ENCODE measurements at places on chromosomes 5 and 9.

DNA sequence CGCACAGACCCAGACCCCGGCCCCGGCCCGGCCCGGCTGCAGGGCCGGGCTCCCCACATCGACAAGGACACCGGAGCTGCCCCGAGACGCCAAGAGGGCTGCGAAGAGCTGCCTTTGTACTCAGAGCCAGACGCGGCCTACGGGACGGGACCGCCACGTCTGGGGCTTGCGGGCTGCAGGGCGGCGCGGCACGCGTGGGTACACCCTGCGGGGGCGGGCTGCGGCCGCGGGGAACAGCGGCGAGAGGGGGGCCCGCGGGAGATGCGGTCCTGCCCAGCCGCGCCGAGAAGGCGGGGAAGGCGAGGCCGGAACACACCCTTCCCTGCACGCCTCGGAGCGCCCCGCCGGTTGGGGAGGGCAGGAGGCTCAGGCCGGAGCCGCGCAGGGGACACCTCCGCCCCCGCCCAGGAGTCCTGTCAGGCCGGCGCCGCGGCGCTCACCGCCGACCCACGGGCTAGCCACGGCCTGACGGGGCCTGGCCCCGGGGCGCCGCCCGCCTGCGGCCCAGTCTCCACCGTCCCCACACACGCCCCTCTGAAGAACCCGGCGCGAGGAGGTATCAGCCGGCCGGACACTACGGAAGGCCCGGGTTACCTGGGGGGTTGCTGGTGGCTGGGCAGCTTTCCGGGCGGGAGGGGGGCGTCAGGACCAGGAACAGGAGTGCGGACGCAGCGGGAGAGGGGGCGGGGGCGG is 478 bp downstream of the RAB14 start:
- DNase-seq: peak; percentile 13

- DNase-seq: no peak
Measured at GRCh38 chr9:126424511-126424910, 97.9 kb downstream of the MVB12B start.

DNA sequence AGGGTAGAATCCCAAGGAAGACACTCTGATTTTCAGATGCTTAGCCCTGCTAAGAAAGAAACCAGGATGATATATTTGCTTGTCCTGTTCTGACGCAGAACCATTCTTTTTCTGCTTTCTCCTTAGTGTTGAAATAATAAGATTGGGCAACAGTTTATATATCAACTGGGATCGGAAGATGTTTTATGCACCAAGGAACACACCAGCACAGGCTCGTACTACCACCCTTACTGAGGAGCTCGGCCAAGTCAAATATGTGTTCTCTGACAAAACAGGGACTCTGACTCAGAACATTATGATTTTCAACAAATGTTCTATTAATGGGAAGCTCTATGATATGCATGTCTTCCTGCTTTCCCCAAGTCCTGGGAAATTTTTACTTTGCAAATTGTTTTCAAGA is 19.0 kb upstream of the RUSC2 start:
- no peak for DNase-seq

DNA sequence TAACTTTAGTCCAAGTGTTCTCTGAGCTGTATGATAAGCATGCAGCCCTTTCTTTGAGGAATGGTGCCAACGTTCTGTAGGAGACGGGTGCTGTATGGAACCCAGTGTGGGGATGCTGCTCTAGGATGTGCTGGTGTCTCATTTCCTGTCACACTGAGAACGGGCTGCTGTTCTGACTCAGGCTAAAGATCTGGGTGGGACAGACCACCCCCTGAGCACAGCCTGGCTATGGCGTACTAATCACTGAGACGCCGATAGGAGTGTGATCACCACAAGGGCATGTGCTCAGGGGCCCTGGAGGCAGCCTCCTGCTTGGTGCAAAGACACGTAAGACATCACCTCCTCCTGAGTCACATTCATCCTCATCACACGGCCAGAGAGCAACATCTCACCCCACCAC is 240.4 kb downstream of the IRX2 start:
- no peak for DNase-seq

GRCh38 chr9:134880484-134881312 is at the start of gene FCN2:
Gene FCN2 (plus strand): TSS chr9:134880810. CDS start chr9:134880822, 12 bp downstream.
- no peak for DNase-seq

DNA sequence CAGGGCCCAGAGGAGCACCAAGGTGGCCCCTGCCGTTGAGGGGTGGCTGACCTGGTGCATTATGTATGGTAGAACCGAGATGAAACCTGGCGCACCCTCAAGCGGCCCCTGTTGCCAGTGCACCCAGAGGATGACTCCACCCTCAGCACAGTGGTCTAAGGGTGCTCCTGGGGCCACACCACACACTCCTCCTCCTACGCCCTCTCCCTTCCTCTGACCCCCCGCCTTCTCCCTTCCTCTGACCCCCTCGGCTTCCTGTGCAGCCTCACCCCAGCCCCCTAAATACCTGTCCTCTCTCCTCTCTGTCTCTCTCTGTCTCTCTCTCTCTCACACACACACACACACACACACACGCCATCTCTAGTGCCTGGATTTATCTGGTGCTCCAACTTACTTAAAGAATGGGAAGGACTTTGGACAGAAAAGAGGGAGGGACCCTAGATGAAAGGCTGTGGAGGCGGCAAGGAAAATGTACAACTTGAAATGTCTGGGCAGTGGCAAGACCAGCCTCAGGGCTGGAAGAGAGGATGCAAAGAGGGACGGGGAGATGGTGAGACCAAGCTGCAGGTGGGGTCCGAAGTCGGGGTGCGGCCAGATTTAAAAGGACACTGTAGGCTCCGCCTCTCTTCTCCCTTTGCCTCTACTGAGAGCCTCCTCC is 18.2 kb upstream of the SLC30A5 start:
- no peak for DNase-seq

- DNase-seq: no peak
Measured at GRCh38 chr5:61167382-61167781, 5.1 kb upstream of the SMIM15 start.

GRCh38 chr5:10623305-10623910 is 59.5 kb downstream of the ANKRD33B start:
- no peak for DNase-seq

DNA sequence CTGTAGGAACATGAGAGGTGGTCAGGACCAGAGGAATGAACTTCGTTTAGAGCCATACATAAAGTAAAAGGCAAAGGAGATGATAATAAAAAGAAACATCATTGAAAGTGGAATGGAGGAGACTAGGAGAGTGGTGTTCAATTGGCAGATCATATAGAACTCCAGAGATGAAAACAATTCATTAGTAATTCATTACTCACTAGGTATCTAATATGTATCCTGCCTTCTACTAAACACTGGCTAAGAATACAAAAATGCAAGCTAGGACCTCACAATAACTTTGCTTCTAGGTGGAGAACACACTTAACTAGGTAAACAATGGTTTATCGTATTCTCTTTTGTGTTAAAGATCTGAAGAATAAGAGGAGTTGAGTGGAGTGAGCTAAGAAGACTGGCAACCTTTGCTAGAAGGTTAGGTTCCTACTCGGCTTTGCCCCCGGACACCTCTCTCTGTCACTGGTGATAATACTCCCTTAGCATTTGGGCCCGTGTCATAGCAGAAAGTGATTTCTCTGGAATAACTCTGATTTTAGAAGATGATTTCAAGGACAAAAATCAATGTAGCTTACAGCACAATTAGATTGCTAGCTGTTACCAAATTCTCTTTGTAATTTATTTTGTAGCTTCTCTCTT is 88.6 kb upstream of the IFNE start:
- no peak for DNase-seq

DNA sequence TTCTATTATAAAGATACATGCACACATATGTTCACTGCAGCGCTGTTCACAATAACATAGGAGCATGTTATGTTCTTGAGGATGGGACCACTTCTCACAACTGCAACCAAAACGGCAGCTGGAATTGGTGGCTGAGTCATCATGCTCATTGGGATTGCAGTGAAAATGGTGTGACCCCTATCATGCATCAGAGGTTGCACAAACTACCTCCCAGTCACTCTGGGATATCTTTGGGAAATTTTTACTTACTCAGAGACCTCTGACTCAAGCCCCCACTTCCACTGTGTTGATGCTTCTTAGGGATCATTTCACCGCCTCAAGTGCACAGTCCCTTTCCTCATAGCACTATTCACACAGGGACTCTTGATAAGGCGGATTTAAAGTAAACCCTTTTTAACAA is 474.1 kb downstream of the BNC2 start:
- DNase-seq: no peak

DNA sequence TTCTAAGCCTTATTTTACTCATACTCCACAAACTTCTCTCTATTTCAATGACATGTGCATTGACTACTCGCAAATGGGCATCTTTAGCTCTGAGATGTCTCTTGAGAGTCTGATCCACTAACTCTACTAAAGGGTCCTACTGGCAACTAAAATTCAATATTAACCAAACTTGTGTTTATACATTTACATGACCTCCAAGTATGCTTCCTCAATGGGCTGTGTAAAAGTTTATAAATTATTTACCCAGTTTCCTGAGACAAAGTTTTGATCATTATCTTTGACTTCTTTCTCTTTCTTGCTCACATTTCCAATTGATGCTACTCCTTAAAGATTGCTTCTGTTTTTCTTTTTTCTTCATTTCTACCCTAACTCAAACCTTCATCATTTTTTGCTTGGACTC is 510.1 kb upstream of the DAB2 start:
- DNase-seq: no peak

GRCh38 chr9:121286688-121286972 is 18.7 kb downstream of the GSN start:
- no peak for DNase-seq

GRCh38 chr5:9419794-9420193 is 126.1 kb downstream of the SEMA5A start:
- DNase-seq: no peak

- no peak for DNase-seq
Measured at GRCh38 chr5:76521240-76521758, 101.9 kb downstream of the F2RL2 start.

DNA sequence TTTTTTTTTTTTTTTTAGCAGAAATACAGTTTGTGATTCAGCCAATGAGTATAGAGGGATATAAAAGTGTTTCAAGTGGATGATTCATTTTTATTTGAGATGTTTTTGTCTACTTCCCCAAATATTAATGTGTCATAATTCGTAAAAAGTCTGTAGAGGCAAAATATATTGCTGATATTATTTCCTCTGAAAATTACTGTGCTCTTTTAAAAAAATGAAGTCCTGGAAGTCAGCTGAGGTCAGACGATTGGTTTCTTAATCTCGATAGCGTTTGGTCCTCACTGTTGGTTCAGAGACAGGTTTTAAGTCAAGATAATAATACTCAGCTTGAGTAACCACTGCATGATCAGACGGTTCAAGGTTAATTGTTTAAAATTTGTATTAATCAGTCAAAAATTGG is 19.5 kb downstream of the IL9 start:
- no peak for DNase-seq

DNA sequence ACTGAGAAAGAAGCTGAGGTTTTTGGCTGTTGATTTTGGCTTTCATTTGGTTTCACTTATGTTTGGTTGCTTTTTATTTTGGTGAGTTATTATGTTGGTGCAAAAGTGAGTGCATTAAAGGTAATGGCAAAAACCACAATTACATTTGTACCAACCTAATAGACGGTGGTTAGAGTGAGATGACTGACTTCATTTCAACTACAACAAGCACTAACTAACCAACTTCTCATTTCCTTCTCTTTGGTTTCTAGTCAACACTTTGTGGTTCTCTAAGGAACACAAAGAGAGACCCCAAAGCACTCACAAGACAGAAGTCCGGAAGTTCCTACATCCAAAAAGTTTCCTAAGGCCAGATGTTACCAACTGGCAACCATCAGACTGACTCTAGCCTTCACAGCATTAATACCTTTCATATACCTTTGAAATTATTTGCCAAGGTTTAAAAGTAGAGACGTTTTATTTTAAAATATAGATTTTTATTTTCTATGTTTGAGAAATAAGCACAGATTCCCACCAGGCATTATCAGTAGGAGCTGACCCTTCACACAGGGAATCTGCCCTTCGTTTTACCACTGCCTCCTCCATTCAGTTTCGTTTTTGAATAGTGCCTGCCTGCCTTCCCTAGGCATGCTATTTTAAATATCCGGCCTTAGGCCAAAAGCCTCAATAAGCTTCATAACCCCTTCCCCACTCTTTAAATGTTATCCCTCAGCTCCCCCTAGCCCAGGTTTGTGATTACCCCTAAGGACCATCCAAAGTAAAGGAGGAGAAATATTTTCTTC is 301.1 kb upstream of the PTGER4 start:
- DNase-seq: no peak

GRCh38 chr9:130962418-130963316 is 23.6 kb upstream of the FIBCD1 start:
- no peak for DNase-seq

GRCh38 chr5:169433221-169433651 is 132.3 kb upstream of the SLIT3 start:
- no peak for DNase-seq

GRCh38 chr5:97425511-97425910 is 242.5 kb upstream of the RIOK2 start:
- DNase-seq: no peak

DNA sequence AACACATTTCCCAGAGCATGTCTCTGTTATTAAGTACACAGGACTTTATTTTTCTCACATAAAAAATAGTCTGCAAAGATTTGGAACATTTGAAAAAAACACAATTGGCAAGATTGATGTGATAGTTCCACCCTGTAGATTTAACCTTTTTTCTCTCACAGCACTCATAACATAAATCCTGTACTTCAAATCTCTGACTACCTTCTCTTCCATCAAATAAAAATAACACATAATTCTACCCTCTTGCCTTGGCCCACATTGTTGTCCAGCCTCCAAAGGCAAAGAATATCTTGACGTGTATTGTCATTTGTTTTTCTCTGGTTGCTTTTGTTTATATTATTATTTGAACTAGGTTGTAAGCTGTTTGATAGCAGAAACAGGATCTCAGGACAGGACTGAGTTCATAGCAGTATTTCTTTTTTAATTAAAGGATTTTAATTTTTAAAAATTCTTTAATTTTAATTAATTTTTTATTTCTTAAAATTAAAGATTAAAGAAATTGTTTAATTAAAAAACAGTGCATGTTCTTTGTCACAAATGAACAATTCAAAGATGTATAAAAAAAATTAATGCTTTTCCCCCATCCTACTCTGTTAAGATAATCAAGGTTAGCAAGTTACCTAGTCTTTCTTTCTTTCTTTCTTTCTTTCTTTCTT is 69.1 kb upstream of the PCSK1 start:
- no peak for DNase-seq

DNA sequence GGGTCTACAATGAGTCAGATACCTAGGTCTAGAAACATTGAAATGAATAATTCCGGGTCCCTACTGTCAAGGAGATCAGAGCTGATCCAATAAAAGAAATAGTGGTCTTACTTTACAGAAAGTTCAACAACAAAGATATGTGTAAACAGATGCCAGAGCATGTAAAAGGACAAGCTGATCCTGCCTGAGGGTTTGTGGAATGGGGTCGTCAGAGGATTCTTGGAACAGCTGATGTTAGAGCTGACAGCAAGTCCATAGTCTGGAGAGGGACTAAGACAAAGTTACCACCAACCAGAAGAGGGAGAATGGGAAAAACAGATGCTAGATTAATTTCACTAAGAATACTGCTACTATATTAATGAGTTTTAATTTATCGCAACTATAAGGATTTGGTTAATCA is 71.5 kb downstream of the FREM1 start:
- DNase-seq: no peak

Data from stimulated activated CD4-positive, alpha-beta T cell treated with anti-CD3 and anti-CD28 coated beads, Interleukin-12 subunit alpha, Interleukin-12 subunit beta, amount 100 ng/mL, for 24 hours (primary cell).